ENCODE measurements at places on chromosomes 1 and 21. TPM values are rescaled to one million over a fixed set of nuclear protein-coding genes. Genes with fewer than 3 reads are reported as not detected.

The C4BPB gene
- 8.6 TPM for total RNA-seq

The MFAP2 gene
- total RNA-seq = not detected

The UTS2 gene
- not detected for total RNA-seq

The LMOD1 gene
- total RNA-seq = 41.7 TPM

The TFF3 gene
- 516 TPM for total RNA-seq

The MX2 gene
- total RNA-seq = 39.6 TPM

The PADI4 gene
- total RNA-seq = not detected

The JTB gene
- 182 TPM for total RNA-seq

The GOLPH3L gene
- total RNA-seq = 23.1 TPM

The GNAT2 gene
- total RNA-seq = not detected

The SYCP1 gene
- total RNA-seq = not detected

The LIN28A gene
- total RNA-seq = not detected

The FAM20B gene
- 16.5 TPM for total RNA-seq

The PCSK9 gene
- 3.5 TPM for total RNA-seq

The EMC1 gene
- 71.0 TPM for total RNA-seq

The RHCE gene
- not detected for total RNA-seq

The MRPS21 gene
- 46.2 TPM for total RNA-seq

The NPHS2 gene
- total RNA-seq = not detected

The MYOM3 gene
- total RNA-seq = 35.1 TPM

The KCNJ9 gene
- not detected for total RNA-seq

The APH1A gene
- total RNA-seq = 92.8 TPM

The PROX1 gene
- 7.6 TPM for total RNA-seq

The PROK1 gene
- not detected for total RNA-seq

The SUSD4 gene
- 0.54 TPM for total RNA-seq

The TMEM200B gene
- 2.8 TPM for total RNA-seq

The ZFYVE9 gene
- total RNA-seq = 36.3 TPM

The WNT3A gene
- total RNA-seq = not detected

The COA7 gene
- 17.0 TPM for total RNA-seq

The RXFP4 gene
- total RNA-seq = not detected

The PLA2G2D gene
- not detected for total RNA-seq

The GPX7 gene
- 2.0 TPM for total RNA-seq

Data from Peyer's patch (tissue), 4 donors.